ENCODE measurements at places on chromosomes 12 and 14.

DNA sequence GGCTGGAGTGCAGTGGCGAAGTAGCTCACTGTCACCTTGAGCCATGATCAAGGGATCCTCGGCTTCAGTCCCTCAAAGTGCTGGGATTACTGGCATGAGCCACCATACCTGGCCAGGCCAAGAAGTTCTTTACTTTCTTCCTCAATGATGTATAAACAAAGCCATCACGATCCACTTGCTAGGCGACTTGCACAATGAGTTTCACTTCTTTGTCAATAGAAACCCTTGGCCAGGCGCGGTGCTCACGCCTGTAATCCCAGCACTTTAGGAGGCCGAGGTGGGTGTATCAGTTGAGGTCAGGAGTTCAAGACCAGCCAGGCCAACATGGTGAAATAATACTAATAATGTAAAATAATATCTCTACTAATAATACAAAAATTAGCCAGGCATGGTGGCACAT lies 14.4 kb upstream of the SPSB2 start:
- no peak for DNase-seq

- no peak for DNase-seq
Observed at GRCh38 chr14:59435101-59435500, 30.1 kb downstream of the GPR135 start.

- no peak for DNase-seq
Observed at GRCh38 chr14:102571043-102571442, 21.4 kb upstream of the RCOR1 start.

GRCh38 chr12:19614601-19615383 lies 175.5 kb downstream of the AEBP2 start:
- DNase-seq, result no peak

- no peak for DNase-seq
Observed at GRCh38 chr12:75660107-75660530, 148.7 kb upstream of the KRR1 start.

DNA sequence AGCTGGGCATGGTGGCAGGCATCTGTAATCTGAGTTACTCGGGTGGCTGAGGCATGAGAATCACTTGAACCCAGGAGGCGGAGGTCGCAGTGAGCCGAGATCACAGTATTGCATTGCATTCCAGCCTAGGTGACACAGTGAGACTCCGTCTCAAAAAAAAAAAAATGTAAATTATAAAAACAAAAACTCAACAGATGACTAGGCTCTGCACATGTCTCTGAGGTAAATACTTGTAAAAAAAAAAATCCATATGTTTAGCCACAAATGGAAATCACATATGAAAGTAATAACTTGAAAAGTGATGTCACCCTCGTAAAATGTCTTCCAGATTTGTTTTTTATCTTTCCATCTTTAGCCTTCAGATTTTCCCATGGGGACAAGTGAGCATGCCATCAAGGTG lies 85.0 kb downstream of the KICS2 start:
- no peak for DNase-seq

DNA sequence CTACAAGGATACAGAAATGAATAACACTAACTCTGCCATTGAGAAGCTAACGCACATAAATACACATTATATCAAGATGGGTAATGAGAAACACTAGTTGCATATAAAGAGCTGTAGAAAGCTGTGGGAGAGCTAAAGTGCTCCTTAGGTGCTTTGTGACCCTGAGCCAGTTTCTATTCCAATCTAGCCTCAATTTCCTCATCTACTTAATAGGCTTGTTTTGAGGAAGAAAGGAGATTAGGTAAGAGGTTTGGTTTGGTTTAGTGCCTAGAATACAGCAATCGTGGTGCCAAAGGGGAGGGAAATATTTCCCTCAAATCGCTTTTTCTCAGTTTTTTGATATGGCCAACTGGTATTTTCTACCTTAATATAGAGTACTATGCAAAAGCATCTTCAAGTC lies 994 bp downstream of the SRP54 start:
- DNase-seq, result no peak

DNA sequence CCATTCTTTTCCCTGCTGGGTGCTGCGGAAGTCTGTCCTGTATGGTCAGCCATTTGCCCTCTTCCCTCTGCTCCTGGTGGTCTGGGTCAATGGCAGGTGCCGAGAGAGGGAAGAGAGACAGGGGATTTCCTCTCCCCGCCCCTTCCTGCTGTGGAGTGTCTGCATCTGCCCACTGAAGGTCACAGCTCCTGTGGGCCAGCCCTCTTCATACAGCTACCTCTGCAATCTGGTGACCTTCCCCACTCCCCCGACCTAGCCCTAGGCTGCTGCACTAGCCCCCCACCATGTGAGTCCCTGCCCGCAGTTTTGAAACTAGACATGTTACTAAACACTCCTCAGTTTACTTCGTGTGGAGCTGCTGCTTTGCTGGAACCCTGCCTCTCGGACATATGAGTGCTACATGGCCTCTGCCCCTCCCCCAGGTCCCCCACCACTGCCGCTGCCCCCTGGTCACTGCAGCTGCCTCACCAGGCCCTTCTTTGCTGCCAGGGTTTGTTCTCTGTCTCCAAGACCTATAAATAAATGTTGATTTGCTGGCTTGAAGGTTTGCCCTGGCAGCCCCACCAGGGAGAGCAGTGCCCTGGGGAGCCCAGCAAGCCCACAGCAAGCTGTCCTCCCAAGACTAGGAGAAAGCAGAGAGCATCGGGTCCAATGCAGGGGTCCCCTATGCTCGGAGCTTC lies 102.9 kb downstream of the DPF3 start:
- no peak for DNase-seq

GRCh38 chr14:61570549-61571290 lies 124.6 kb upstream of the HIF1A start:
- no peak for DNase-seq

DNA sequence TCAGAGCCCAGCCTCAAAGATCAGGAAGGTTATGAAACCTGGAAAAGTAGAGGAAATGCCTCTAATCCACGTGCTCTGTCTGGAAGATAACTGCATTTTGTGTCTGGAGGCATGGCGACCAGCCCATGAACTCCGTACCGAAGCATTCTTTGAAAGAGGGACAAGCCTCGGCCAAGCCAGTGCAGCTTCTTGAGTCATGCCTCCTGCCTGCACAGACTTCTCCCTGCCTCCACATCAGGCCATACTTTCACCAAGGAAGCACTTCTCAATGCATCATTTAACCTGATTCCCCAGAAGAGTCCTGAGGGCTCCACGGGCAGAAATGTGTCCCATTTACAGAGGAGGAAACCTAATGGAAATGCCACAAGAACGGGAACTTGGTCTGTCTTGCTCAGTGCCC lies 3.4 kb downstream of the ACTN1 start:
- DNase-seq, result no peak

DNA sequence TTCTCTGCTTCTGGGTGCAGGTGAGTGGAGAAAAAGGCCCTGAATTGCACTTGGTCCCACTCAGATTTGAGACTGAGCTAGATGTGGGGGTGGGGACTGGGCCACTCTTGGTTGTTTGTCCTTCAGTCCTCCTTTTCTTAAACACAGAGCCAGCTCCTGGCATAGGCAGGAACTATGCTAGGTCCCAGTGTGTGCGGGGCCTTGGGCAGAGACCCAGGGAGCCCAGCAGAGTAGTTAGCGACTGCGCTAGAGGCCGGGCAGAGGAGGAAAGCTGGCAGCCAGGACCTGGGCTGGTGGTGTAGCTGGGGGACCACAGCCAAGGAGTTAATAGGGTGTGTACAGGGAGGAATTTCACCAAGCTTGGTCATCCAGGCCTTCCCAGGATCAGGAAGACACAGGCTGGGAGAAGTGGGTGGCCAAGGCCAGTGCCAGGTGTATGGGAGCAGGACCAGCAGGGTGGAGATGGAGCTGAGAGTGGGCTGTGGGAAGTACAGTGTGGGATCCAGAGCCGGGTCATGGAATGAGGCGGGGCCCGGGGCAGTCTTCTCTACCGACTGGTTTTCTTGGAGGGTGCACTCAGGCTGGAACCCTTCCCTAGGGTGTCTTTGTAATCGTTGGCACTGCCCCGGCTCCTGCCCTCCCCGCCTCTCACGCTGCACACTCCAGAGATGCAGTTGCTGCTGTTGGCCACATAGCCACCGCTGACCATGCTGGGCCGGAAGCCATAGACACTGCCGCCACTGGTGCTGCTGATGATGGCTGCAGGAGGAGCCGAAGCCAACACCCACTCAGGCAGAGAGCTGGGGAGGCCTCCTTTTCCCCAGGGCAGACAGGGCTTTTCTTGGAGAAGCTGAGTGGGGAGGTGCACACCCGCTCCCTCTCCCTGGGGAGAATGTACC lies 8.7 kb downstream of the KRT71 start:
- no peak for DNase-seq

- no peak for DNase-seq
Observed at GRCh38 chr12:123363740-123364531, 711 bp downstream of the SBNO1 start.

GRCh38 chr14:77593501-77593961 lies 22.9 kb downstream of the SPTLC2 start:
- no peak for DNase-seq

DNA sequence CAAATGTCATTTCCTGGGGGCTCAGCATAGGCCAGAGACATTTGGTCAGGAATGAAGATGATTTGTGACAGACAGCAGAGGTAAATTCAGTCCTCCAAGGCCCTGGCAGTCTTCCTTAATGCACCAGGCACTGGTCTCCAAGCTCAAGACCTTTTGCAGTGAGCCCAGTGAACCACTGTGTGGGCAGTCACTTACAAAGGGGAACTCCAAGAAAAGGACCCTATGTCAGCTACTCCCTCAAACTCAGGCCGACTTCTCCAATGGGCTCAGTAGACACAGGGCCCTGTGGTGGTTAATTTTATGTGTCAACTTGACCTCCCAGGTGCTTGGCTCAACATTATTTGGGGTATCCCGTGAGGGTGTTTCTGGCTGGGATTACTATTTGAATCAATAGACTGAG lies 29.3 kb upstream of the PLEK2 start:
- DNase-seq, result no peak

DNA sequence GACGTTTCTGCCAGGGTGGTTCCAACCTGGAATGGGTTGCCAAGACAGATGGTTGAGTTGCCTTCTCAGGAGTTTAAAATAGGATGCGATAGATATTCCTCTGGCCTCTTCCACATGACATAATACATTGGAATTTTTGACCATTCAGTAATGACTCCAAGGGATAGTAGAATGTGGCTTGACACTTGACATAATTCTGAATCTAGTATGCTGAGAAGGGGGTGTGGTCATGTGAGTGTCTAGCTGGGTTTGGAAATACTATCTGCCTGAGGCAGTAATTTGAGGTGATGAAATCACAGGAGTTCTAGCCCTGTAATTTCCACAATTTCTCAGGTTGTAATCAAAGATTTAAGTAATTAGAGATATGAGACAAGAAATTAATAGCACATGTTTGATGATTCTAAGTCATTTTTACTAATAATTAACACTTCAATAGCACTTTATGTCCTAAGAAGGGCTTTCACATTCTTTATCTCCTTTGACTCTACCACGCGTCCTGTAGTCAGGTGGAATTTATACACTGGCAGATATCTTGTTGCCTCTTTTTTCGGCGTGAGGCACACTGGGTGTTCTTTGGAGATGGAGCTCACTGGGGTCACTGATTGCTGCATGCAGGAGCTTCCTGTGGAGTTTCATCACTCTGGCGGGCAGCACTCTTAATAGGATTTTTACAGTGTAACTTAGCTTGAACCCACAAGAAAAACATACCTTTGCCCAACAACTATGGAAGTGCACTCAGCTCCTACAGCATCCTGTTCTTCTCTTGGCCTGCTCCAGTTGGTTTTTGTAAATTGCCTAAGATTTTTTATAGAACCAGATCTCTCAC lies 3.2 kb upstream of the AMIGO2 start:
- no peak for DNase-seq

- peak; percentile 29 for DNase-seq
Observed at GRCh38 chr14:21300892-21301291, 21.0 kb downstream of the RPGRIP1 start.

- no peak for DNase-seq
Observed at GRCh38 chr12:108173160-108173559, 44.1 kb downstream of the WSCD2 start.

GRCh38 chr12:92540782-92541423 lies 161.9 kb upstream of the PLEKHG7 start:
- no peak for DNase-seq

DNA sequence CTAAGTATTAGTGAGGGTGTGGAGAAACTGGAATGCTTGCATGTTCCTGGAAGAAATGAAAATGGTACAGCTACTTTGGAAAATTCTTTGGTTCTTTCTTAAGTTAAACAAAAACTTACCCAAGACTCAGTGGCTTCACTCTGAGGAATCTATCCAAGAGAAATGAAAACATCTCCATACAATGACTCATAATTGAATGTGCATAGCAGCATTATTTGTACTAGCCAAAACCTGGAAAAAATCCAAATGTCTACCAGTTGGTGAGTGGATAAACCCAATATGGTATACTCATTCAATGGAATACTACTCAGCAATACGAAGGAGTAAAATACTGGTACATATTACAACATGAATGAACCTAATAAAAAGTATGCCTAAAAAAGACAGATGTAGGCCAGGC lies 18.0 kb upstream of the CRACR2A start:
- DNase-seq, result no peak

- no peak for DNase-seq
Observed at GRCh38 chr14:24377126-24377525, 9.1 kb downstream of the NFATC4 start.

- no peak for DNase-seq
Observed at GRCh38 chr12:10718279-10718821, 4.8 kb downstream of the YBX3 start.

GRCh38 chr14:78530078-78530477 lies 359.9 kb downstream of the NRXN3 start:
- DNase-seq, result no peak

DNA sequence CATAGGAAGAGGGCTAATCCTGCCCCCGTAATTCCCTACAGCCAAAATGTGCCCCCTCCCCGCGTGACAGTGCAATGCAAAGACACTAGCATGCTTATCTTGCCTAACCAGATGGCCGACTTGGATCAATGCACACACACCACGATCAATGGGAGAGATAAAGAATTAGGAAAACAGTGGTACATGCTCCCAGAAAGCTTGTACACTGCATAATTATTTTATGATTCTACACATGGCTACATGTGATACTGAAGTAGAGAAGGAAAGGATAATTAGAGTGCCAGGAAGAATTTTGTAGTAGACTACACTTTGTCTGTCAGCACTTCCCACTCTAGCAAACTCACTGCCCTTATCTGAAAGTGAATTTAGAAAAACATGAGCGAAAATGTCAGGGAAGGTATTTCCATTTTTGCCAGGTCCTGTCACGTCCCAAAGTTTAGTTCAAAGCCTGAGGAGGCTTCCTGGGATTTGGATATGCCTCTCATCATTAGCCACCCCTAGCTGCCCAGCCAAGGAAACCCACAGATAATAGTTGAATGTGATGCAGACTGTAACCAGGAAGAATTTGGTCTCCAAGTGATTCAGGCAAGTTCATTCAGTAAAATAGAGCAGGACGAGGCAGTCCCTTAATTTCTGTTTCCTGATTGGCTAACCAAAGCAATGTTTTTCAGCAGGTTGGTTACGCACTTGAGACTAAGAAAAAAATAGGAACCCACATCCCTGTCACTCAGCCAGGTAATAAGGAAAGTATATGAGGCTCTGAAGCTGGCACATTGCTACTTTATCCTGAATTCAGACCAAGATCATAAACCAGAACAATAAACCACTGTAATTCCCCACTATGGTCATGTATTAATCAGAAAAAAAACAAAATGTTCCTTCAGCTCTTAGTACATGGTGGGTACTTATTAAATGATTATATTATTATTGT lies 199.6 kb upstream of the OTX2 start:
- DNase-seq, result no peak

All from CD4-positive, alpha-beta T cell treated with Interferon gamma for 1 hour (primary cell).